Left renal cortex interstitium (tissue), 4 donors: ENCODE measurements at places on chromosomes 12 and 14.

DNA sequence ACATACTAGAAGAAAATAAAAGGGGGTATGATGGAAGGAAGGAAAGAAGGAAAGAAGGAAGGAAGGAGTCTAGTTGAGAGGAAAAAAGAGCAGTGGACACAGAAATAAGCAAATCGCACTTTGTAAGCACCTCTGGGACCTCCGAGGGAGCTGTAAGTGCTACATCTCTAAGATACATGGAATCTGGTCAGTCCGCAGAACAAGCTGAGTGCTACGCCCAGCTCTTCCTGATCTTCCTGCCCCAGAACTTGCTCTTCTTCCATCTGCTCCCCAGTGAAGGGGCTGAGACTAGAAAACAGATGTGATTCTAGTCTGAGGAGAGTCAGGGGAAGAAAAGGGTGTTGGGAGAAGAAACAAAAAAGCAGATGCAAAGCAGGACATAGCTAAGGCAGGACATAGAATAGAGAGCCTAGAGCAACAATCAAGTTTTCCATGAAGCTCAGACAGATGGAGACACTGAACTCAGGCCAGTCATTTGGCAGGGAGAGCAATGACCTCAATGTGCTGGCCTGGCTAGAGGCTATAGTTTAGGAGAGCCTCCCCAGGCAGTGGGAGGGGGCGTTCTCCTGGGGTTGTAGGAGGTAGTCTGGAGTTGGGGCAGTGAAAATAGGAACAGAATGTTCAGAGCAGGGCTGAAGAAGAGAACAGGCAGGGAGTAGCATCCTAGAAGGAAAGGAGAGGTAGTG lies 1.7 kb upstream of the MFAP5 start:
- no peak for DNase-seq

- DNase-seq: no peak
Observed at GRCh38 chr12:110744151-110744571, 1.5 kb upstream of the PPP1CC start.

- DNase-seq: no peak
Observed at GRCh38 chr12:43352001-43352400, 200.0 kb downstream of the ADAMTS20 start.

DNA sequence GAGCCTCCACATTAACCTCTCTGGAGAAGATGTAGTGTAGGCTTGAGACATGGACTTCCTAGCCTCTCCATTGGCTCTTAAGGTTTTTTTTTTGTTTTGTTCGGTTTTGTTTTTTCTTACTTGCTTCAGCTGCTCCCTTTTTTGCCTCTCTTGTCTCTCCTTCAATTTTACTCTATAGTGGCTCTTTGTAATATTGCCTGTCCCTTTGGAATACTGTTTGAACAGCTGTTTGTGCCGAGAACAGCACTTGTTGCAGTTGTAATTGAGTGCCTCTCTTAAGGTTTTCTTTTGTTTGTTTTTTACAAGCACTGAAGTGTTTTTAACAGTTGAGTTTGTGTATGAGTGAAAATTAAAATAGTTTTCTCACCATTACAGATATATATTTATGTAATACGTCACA lies 567.7 kb downstream of the LRFN5 start:
- DNase-seq: no peak

DNA sequence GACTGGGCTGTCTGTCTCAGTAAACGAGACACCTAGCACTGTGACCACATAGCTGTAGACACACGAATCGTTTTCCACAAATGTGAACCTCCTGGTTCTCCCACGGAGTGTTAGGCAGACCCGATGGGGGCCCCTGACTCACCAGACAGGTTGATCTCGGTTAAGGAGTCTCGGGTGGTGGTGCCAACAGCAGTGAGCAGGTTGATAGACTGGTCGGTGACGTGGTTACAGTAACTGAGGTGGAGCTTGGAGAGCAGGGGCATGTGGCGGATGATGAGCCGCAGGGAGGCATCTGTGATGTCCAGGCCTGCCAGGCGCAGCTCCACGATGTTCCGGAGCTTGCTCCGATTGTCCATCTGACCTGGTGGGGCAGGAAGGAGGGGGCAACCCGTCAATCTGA lies 39.8 kb downstream of the RNF34 start:
- DNase-seq: no peak

GRCh38 chr14:104011824-104012517 lies 69.6 kb upstream of the RD3L start:
- DNase-seq: no peak

- no peak for DNase-seq
Observed at GRCh38 chr12:125255935-125256633, 190.8 kb downstream of the AACS start.

- DNase-seq: no peak
Observed at GRCh38 chr12:92470608-92471021, 232.2 kb upstream of the PLEKHG7 start.

DNA sequence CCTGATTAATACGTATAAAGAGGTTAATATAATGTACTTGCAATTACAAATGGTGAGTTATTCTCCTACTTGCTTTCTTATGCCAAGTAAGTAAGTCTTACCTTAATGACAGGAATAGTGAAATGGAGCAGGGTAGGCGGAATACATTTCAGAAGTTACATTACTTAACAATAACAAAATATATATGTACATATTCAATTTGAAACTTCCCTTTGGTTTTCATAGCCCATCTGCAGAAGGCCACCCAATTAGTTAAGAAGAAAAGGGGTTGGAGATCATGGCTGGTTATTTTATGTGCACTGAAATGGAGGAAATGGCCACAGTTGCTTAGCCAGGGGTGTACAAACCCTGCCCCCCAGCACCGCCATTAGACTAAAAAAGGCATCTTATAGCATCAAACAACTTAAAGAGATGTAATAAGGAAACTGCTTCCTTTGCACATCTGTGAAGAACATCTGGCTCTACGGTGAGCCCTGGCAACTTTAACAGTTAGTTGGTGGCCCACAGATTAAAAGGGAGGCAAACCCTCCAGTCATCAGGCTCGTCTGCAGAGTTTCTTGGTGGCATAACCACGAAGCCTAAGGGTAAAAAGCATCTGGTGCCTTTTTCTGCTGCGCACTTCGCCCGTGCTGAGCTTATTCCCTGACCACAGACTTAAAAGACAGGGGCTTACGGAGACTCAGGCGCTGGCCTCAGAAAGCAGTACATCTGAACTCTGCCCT lies 38.8 kb upstream of the DACT1 start:
- DNase-seq: no peak

GRCh38 chr14:85881935-85882334 lies 352.0 kb downstream of the FLRT2 start:
- DNase-seq: no peak

- DNase-seq: no peak
Observed at GRCh38 chr12:81797100-81797499, 38.0 kb upstream of the PPFIA2 start.

DNA sequence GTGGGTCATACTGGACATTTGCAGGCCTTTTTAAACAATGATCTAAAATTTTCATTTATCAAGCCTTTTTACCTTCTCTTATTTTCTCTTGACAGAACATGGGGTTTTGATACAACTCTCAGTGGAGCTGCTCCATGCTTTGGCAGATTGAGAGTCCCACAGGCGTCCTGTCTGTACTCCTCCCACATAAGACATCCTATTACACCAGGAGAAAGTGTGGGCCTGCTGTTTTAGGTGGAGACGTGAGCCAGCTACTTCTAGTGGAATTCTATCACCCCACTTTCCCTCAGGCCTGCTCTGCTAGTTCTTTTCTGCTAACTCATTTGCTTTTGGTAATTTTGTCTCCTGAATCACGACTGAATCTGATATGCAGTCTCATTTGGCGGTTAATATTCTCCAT lies 33.5 kb upstream of the NRXN3 start:
- DNase-seq: no peak

GRCh38 chr12:115828168-115828567 lies 449.3 kb downstream of the MED13L start:
- DNase-seq: no peak

- no peak for DNase-seq
Observed at GRCh38 chr12:64034901-64035576, 187.1 kb downstream of the KICS2 start.

- DNase-seq: no peak
Observed at GRCh38 chr12:96258104-96258961, 64.2 kb downstream of the ELK3 start.

GRCh38 chr12:116135209-116135930 lies 142.1 kb downstream of the MED13L start:
- DNase-seq: no peak

GRCh38 chr12:63918800-63919300 lies 74.3 kb downstream of the SRGAP1 start:
- DNase-seq: no peak

- no peak for DNase-seq
Observed at GRCh38 chr12:124496584-124496983, 70.8 kb downstream of the NCOR2 start.

DNA sequence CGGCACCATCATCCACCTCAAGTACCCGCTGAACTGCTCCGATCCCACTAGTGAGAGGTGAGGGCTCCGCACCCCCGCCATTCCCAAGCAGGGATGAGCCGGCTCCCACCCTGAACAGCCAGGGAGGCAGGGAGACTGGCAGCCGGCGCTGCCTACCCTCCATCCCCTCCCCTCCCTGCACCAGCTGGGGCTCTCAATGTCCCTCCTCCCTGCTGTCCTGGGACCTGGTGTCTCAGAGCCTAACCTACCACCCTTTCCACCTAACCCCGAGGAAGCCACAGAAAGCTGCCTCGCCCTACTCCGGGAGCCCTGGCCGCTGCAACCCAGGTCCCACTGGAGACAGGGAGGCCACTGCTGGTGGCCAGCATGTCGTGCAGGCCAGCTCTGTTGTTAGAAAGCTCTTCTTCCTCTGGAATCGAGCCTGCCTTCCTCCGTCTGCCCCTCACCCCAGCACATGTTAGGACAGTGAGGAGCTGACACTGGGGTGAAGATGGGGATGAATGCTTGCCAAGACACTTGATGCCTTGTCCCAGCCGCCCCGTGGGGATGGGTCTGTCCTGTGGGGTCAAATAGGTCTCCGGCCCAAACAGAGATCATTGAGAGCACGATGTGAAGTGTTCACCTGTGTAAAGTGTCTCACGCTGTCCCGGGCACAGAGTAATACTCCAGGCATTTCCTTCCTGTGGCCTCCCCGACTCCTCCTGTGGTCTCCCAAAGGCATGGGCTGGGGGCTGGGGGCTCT lies 1.1 kb downstream of the PTPN6 start:
- no peak for DNase-seq

DNA sequence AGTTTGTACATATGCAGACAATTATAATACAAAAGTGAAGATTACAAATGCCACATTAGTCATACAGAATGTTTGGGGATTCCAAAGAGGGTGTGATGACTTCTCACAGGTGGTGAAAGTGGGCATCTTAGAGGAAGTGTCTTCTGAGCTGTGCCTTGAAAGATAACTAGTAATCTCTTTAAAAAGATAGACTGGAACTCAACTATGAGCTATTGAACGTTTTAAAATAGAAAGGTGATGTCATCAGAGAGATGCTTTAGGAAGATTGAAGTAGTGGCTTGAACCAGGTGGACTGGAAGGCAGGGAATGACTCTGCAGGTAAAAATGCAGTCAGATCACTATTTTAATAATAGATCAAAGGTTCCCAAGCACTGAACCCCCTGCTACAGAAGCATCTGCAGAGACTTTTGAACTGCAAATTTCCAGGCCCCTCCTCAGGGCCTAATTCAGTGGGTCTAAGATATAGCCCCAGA lies 50.3 kb downstream of the SYT1 start:
- DNase-seq: no peak

DNA sequence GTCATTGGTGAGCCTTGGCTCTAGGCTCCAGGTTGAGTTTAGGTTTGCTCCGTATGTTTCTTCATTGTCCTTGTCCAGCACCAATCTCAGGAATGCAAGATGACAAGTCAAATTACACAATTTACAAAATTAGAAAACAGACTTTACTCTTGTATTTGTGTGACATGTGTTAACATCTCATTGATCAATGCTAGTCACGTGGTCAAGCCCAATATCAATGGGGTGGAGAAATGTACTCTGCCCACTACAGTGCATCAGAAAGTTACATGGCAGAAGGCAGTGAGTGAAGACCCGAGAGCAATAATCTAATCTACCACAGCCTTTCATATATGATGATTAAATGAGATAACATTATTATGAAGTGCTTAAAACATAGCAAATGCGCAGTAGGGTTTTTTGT lies 94.8 kb downstream of the ETNK1 start:
- DNase-seq: no peak

- DNase-seq: no peak
Observed at GRCh38 chr12:59494617-59495016, 101.2 kb upstream of the SLC16A7 start.

- DNase-seq: no peak
Observed at GRCh38 chr12:92552412-92553108, 150.2 kb upstream of the PLEKHG7 start.

DNA sequence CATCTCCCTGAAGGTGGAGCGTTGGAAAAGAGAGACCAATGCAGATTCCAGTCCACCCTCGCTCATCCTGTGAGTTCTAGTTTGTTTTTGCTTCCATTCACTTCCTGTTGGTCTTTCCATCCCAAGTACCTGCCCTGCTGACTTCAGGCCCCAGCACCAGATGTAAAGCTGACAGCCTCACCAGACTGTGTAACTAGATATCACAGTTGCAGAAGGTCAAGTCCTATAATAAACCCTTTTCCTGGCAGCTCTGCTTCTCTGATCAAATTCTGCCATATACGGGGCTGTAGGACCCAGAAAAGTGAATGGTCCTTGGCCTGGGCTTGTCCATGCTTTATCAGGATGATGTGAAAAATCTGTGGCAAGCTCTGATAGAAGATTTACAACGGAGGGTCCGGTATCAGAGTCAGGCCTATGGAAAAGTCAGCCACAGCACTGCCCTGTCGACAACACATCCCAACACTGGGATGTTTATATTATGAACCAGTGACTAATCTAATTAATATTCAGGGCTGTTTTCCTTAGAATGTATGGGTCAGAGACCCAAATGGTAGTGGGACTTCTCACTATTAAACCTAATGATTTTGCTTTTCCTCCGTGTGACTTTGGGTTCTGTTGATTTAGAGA lies 42.1 kb downstream of the CCDC175 start:
- no peak for DNase-seq

GRCh38 chr12:115891556-115892164 lies 385.8 kb downstream of the MED13L start:
- no peak for DNase-seq

DNA sequence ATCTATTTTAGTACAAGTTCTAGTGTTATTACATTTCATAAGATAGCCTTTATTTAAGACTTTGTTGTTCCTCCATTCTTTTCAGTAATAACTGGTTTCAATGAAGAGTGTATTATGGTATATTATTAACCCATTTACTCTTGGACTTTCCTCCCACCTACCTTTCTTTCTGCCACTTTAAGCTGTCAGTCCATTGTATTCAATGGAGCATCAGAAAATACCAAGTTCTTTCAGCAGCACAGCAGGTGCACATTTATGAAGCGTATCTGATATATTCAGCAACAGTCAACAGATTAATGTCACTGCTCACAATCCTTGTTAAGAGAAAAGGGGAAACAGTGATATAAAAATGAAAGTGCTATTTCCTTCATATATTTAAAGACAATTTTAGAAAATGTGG lies 660.9 kb downstream of the C12orf50 start:
- DNase-seq: no peak

- DNase-seq: no peak
Observed at GRCh38 chr14:88612981-88613380, 50.1 kb downstream of the ZC3H14 start.

- no peak for DNase-seq
Observed at GRCh38 chr14:102516531-102517391, 7.2 kb upstream of the ANKRD9 start.
